Suprapubic skin (tissue), 4 donors: ENCODE measurements at places on chromosomes 16 and 17. TPM values are rescaled to one million over a fixed set of nuclear protein-coding genes. Genes with fewer than 3 reads are reported as not detected.

CD68 gene
- total RNA-seq = 9.8 TPM

FBXW10B gene
- total RNA-seq = 4.0 TPM

CHST4 gene
- not detected for total RNA-seq

SCNN1B gene
- total RNA-seq = 73.6 TPM

GHDC gene
- total RNA-seq = 15.5 TPM

IQCK gene
- 10.7 TPM for total RNA-seq

DDX19B gene
- 47.7 TPM for total RNA-seq

RAPGEFL1 gene
- 547 TPM for total RNA-seq

KCTD11 gene
- total RNA-seq = 43.6 TPM

TEKT1 gene
- not detected for total RNA-seq

PLD6 gene
- total RNA-seq = 4.4 TPM

SLC16A13 gene
- 3.6 TPM for total RNA-seq

FOXN1 gene
- 37.6 TPM for total RNA-seq

KRT16 gene
- 162 TPM for total RNA-seq

ABCC11 gene
- 0.13 TPM for total RNA-seq

HCRT gene
- total RNA-seq = not detected
